ENCODE measurements at places on chromosomes 3 and 15.

DNA sequence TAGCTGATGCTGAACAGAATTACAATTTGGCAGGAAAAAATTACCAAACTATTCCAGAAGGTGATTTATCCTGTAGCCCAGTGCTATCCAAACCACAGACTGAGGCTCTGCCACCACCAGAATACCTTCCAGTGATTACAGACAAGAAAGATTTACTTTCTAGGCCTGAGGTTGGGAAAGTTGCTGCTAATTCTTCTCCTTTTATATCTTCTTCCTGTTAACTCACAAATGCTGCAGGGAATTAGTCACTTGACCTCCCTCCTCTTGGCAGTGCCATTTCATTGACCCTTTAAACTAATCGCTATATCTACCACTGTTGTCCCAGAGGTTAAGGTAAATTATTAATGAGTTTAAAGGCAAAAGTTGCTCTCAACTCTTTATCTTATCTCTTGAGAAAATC, 118.4 kb downstream of the CTNNB1 start:
- DNase-seq: no peak

DNA sequence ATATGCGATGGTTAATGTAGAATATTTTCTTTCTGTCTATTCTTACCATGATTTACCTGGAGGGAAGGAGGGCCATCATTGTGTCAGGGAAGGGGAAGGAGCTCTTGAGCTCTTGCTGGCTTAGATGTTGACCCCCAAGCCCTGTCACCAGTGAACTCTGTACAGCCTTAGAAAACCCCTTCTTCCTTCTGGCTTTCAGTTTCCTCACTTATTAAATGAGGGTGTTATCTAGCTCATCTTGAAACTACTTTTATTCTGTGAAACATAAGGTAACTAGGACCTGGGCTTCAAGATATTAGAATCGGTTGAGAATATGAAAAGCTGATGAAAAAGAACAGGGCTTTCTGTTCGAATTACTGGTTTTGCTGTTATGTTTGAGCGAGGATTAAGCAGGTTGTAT, 25.1 kb upstream of the UTS2B start:
- no peak for DNase-seq

- DNase-seq: no peak
Observed at GRCh38 chr3:8223766-8224165, 277.9 kb upstream of the LMCD1 start.

GRCh38 chr15:27673766-27674445, 425.2 kb downstream of the OCA2 start:
- DNase-seq: no peak

GRCh38 chr3:107085261-107085660, 292.0 kb upstream of the CCDC54 start:
- no peak for DNase-seq

- no peak for DNase-seq
Observed at GRCh38 chr3:24224666-24225384, 269.8 kb downstream of the THRB start.

DNA sequence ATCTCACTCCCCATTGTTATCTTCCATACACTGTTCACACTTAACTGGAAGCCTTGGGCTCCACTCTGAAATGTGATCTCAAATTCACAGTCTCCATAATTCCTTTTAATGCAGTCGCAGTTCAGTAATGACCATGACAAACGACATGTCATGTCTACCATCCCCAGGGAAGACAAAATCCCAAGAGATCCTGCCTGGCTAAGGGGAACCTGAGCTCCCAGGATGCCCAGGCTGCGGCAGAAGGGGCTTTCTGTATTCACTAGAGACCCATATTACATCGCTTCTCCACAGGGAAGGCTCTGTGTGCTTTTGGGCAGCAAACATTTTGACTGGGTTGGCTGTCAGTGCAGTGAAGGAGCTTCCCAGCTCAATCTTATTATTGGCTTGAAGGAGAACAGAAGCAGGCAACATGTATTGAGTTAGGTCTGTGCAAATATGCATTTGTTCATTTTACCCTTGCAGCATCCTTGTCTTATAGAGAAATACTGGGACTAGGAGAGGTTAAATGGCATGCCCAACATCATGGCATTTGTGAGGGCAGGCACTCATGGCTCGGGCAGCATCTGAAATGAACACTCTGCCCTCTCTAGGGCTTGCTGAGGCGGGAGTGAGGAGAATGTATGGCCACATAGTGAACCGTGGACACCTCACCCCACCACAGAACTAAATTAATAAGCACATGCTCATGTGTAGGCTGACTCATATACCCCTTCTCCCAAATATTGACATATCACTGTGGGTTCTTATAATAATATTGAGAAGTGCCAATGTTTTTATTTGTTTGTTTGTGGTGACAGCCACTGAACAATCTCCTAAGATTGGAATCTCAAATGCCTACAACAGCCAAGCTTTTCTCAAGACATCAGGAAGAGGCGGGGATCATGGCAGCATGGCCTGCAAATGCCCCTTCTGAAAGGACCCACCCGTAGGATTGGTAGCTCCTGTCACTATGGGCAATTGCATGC, 141.6 kb upstream of the FOXB1 start:
- DNase-seq: no peak

GRCh38 chr3:60190073-60190472, 1061.2 kb downstream of the FHIT start:
- no peak for DNase-seq

- DNase-seq: no peak
Observed at GRCh38 chr15:37218351-37218916, 118.1 kb upstream of the MEIS2 start.

DNA sequence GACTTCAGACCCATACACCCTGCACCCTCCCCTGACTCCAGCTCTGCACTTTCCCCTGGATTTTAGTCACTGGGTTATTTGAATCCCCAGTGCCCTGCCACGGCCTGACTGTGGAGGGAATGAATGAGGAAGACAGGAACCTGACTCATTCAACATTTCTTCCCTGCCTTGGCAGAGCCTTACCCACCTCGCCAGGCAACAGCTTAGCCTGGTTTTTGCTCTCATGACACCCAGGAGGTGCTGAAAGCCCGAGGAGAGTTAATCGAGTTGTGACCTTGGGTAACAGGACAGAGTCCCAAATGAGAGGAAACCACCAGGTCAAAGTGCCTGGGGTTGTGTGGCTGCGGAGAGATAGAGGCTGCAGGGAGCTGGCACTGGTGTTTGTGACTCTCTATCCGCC, 128.3 kb downstream of the SMAD6 start:
- DNase-seq: no peak

DNA sequence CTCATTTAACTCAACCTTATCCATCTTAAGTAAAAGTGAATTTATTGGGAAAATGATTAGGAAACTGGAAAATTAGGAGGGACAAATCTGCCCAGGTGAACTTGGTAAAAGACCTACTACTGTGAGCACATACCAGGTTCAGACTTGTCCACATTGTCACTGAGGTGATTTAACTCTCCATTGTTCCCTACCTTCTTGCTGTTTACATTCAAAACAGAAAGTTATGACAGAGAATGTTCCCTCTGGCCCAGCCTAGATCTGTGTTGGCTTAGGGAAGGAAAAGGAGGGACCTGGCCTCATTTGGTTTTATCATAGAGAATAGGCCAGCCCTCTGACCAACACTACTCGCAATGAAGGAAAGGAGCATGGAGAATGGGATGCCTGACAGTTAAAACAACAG, 117.6 kb downstream of the SATB1 start:
- no peak for DNase-seq

DNA sequence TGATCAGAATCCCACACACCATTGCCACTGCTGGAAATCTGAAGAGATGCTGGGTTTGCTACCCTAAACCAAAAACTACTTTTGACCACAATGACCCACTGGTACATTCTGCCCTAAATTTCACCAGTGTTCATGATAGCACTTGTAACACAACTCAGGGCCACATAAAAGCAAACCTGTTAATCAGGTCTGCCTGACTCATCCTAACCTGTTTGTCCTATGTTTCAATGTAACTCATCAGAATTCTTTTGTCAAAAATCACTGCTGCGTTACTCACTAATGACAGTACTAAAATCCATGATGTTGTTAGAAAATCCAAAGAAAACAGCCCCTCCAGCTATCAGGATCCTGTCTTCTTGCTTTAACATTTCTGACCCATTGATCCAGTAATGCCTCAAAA, 55.6 kb upstream of the XCR1 start:
- DNase-seq: no peak

DNA sequence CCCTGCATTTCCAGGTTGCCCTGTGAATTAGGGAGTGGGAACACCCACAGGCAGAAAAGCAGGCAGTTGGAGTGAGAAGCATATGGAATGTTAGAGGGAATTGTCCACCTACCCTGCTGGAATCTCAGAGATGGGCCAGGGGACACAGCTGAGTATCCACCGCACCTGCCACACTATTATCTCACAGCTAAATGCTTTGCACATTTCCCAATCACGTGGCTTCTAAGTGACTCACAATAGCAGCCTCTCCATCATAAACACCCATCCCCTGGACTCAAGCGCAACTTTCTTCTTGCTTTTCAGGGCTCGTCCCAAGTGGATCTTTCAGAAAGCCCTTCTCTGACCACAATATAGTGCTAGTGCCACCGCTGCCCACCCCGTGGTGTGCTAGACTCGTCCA, 389.0 kb upstream of the LMCD1 start:
- DNase-seq: no peak

DNA sequence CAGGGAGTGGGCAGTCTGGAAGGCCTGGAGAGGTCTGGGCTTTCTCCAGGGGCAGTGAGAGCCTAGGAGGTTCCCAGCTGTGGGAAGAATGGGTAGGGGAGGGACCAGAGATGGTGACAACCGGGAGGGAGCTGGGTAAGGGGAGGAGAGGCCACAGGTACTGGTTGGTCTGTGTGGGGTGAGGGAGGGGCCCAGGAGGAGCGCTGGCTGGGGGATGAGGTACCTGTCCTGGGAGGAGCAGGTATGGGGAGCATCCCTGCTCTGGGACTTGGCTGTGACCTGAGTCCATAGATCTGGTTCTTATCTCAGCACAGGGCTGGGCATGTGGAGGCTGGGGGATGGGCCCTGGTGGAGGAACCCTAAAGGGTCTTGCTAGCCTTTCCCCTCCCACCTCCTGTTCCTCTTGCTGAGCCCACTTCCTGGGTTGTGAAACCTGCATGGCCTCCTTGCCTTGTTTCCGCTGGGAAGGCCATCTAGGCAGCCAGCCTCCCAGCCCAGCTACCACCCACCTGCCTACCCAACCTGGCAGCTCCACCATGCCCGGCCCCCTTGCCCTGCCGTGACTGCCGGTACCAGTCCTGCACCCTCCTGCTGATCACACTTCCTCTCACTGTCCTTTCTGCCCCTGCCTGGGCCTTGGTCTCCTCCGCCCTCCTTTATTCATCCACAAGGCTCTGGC, 11.0 kb downstream of the PRKCD start:
- no peak for DNase-seq

GRCh38 chr15:71151081-71151480, 35.8 kb downstream of the THSD4 start:
- DNase-seq: no peak

Measured in SHP77 treated with DMSO at 0.1 percent for 48 hours (cell line).